Left colon (tissue), 2 donors: ENCODE measurements at places on chromosomes 4 and X.

GRCh38 chrX:150086371-150086770 lies 148.1 kb upstream of the EOLA2 start:
- no peak for DNase-seq

- DNase-seq = no peak
These were observed 33.1 kb upstream of the EDNRA start for GRCh38 chr4:147447786-147448185.

DNA sequence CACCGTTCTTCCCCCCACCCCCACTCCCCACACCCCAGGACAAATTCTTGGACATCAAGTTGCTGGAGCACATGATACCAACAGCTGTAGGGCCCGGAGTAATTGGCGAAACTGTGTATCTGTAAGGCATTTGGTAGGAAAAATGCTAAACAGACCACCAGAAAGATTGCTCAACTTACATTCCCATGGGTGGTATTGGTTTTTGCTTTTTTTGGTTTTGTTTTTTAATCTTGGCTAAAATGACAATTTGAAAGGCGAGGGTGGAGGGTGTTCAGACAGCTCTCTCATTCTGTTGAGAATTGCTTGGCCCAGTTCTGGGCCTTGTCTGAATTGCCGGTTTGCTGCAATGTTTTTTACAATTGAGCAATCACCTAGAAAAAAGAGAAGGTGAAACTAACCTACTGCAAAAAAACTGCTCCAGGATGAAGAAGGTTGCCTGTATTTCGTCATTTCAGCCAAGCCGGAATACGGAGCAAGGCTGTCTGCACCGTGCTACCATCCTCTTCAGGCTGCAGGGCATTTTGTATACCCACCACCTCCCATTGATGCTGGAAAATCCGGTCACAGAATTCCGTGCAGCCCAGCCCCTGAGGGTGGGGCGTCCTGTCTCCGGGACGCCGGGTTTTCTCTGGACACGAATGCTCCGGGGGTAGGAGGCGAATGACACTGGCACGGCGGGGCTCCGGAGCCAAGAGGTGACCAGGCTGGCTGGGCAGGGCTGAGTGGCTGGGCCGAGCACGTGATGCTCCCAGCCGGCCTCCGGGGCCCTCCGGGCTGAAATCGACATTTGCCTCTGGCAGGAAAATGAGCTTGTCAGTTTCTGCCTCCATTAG lies at the start of gene CLCN4:
Gene CLCN4, plus strand, starts transcription at position 777 of the 833 bp plus-strand sequence. CDS start 28,058 bp downstream, outside the sequence.
- DNase-seq = no peak

GRCh38 chrX:39755143-39756032 lies 342.4 kb downstream of the BCOR start:
- DNase-seq = peak; percentile 80

DNA sequence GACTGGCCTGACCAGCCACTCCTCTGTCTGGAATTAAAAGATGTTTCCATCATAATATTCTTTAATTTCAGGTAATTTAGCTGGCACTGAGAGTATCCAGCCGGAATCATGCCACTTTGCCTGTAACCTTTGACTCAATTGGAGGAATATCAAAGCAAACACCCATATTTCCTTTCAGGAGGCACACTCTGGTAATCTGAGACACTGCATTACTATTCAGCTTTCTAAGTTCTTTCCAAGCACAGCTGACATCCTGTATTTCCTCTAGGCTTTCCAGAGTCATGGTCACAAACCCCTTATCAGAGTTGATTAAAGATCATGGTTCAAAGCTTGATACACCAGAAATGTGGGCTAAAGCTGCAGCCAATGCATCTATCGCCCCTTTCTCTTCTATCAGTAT lies 29.3 kb downstream of the INTS12 start:
- no peak for DNase-seq

DNA sequence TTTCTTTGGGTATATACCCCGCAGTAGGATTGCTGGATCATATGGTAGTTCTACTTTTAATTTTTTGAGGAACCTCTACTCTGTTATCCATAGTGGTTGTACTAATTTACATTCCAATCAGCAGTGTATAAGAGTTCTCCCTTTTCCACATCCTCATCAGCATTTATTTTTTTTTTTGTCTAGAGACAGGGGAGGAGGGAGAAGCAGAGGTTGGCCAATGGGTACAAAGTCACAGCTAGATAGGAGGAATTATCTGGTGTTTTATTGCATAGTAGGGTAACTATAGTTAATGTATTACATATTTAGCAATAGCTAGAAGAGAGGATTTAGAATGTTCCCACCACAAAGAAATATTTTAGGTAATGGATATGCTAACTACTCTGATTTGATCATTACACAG lies 107.4 kb downstream of the TSPAN7 start:
- DNase-seq = no peak

GRCh38 chrX:124030520-124030919 lies 69.0 kb downstream of the STAG2 start:
- DNase-seq = no peak

DNA sequence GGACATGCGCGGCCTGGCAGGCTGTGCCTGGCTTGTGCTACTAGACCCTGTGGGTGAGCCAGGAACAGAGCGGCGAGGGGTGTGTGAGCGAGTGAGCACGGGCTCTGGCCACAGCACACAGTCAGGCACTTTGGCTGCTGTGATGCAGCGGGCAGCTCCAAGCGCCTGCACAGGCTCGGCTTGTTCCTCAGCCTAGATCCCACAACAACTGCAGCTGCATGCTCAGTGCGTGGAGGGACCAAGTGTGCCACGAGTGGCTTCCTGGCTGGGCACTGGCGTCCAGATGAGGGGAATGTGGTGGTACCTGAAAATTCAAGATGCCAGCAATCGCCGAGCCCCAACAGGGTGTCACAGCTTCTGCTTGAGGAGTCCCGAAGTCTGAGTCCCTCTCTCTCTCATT lies 1056.6 kb downstream of the RAPGEF2 start:
- DNase-seq = no peak

DNA sequence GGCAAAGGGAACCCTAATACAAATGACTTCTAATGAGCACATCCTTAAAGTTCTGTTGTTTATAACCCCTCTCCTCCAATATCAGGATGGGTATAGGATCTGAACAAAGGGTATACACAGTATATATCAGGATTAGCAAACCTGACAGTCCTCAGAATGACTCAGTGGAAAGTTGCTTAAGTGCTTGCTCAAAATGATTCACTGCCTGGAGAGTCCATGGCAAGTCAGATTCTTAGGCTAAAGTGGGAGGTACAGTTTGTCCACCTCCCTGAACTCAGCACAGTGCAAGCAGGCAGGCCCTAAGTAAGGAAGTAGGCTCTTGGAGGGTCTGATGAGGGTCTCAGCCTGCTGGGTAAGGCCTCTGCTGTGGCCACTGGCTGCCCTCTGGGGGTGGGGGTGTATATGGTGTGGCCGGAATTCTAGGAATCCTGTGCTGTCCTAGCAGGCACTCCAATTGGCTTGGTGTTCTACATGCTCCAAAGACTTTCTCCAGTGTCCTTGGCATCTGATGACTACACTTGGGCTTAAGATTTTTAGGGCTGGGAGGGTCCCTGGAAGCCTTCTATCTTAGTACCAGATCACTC lies 54.3 kb downstream of the CHRDL1 start:
- no peak for DNase-seq

- DNase-seq = no peak
These were observed 187.9 kb downstream of the KDR start for GRCh38 chr4:54937501-54937900.

- no peak for DNase-seq
These were observed 46.9 kb upstream of the TAB3 start for GRCh38 chrX:30935985-30936384.
